ENCODE measurements at places on chromosomes 16 and 17.

DNA sequence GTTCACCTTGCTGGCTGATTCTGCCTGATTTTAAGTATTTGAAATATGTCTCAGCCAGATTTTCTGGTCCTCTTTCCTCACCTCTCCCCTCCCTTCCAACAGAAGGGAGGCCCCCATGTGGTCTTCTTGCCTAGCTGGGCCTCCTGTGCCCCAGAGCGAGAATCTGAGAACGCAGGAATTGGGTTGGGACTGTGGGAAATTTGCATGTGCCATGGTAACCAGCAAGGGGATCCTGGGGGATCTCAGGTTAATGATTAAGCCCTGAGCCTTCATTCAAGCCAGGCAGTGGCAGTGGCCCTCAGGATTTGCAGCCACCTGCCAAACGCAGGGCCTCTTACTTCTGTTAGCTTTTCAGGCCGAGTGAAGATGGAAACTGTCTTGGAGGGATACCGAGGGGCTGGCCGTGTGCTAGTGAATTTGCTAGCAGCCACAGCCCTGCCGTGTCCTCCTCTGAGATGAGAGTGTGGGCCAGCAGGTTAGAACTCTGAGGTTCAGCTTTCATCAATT, 40.2 kb downstream of the KSR1 start:
- DNase-seq, result no peak

DNA sequence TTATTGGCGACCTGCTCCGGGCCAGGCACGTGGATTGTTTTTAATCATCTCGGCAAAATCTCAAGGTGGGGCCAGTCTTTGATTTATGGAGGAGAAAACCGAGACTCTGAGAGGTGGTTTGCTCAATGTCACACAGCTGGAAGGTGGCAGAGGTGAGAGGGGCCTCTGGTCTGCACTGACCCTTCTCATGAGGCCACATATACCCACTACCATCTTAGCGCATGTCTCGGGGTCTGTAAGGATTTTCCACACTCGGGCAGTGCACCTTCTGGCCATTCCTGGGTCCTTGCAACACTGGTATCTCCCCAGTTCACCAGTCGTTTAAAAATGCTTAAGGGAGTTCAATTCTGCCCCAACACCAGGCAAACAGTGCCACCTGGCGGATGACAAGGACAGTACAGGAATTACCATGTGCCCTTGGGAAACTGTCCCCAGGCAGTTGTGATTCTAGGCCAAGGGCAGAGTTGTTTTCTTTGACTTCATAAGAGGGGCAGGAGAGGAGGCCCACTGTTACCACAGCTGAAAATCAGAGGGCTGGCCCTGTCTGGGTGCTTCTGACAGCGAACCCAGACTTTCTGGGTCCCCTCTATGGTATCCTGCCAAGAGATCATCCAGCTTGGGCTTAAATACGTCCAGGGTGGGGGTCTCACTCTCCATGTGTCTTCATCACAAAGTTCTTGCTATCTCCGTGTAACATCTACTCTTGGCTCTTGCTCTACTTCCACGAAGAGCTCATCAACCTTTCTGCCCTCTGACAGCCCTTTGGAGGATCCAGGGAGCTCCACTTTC, 39.4 kb upstream of the RAI1 start:
- DNase-seq, result no peak

- DNase-seq, result no peak
Observed at GRCh38 chr16:49621241-49622083, 234.4 kb downstream of the ZNF423 start.

GRCh38 chr17:67509390-67510287, 132.6 kb downstream of the PITPNC1 start:
- DNase-seq, result no peak

GRCh38 chr16:86587487-86587886, 9.1 kb downstream of the FOXL1 start:
- DNase-seq, result no peak

DNA sequence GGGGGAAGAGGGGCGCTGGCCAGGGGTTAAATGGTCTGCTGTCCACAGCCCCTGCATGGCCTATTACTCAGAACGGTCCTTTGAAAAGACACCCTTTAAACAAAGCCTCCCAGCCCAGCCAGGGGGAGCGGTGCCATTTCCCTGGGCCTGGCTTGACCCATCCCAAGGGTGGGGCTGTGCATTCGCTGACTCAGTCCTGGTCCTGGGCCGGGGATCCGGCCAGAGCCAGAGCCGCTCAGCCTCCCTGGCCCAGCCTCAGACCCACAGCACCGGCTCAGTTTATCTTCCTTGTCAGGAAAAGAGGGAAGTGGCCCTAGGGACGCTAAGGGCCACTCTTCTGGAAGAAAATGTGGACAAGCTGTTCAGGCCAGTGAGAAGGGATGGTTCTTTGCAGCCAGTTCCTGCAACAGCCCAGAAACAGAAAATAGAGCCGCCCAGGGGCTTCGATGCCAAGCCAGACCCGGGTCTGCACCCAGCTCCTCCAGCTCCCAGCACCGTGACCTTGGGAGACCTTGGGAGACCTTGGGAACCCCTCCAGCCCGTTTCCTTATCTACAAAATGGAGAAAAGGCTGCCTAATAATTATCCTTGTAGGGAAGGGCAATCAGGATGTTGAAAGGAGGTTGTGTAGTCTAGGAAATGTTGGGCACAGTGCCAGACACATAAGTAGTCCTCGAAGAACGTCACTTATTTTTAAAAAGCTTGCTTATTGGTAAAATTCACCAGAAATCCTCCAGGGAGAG, 82.5 kb downstream of the ZDHHC7 start:
- no peak for DNase-seq

- DNase-seq, result no peak
Observed at GRCh38 chr17:53736516-53737240, 86.0 kb upstream of the KIF2B start.

- DNase-seq, result no peak
Observed at GRCh38 chr17:73378974-73379470, 67.2 kb upstream of the CDC42EP4 start.

DNA sequence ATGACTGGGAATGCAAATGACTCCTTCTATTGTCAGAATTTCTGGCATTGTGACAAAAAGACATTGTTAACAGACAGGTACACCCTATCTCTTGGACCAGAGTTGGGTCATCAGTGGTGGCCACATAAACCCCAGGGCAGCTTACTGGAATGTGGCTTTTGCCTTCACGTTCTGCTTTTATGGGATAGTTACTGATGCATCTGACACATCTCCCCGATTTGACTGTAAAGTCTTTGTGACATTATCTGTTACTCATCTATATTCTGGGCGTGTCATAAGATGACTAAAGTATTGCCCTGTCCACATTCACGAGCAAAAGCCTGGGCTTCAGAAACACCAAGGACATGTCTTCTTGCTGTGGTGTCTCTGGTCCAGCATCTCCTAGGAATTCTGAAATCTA, 18.7 kb upstream of the AQP8 start:
- no peak for DNase-seq

DNA sequence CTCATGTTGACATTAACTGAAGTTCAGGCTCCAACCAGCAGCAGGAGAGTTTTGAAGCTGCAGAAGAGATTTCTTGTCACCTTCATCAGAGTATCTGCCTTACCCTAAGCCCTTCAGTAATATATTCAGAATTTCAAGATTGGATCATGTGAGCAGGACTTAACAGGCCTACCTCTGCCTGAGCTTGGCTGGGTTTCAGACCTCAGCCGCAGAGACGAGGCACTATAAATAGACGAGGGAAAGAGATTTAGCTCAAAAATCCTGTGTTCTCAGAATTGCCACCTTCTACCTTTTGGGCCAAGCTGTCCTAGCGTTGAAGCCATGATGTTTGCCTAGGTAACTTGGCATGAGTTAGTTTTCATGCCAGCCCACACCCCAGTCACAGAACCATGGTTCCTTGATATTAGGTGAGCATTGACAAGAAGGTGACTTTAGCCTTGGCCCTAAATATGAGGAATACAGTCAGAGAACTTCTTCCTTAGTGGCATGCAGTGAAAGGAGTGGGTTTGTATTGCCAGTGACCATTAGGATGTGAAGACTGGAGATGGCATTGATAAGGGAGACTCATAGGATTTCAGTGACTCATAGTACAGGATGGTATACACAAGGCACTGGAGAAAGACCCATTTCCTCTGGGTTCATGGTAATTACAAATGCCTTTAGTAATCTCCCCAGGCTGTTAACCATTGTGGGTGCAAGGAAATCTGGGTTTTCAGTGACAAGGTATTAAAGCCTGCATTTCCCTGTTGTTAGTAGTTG, 224.3 kb downstream of the MSI2 start:
- DNase-seq, result no peak

DNA sequence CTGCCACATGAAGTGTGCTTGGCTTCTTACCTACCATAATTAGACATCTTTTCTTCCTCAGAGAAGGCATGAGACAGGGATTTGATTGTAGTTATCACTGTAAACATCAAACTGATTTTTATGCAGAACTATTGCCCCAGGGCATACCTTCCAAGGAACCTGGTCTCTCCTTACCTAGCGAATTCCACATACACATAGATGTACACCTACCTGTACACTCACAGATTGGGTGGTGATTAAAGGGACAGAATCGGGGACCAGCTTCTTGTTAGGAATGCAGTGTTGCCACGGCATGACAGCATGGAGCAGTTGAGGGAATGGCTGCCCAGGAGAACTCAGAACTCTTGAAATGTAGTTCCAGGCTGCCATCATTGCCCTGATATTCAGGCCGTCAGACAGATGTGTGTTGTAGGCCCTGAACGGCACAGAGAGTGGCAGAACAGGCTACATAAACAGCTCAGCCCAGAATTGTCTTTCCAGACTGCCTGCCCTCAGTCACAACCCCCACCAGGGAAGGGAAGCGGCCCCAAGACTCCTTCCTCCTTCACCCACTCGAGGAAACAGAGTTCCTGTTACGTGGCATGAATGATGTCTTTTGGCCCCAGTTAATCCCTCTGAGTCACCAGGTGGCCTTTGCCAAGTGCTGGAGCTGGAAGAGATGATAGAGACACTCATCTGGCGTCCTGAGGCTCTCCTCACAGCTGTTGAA, 17.8 kb upstream of the NAGLU start:
- DNase-seq, result no peak

GRCh38 chr16:13441675-13442074, 478.3 kb upstream of the ERCC4 start:
- DNase-seq, result no peak

DNA sequence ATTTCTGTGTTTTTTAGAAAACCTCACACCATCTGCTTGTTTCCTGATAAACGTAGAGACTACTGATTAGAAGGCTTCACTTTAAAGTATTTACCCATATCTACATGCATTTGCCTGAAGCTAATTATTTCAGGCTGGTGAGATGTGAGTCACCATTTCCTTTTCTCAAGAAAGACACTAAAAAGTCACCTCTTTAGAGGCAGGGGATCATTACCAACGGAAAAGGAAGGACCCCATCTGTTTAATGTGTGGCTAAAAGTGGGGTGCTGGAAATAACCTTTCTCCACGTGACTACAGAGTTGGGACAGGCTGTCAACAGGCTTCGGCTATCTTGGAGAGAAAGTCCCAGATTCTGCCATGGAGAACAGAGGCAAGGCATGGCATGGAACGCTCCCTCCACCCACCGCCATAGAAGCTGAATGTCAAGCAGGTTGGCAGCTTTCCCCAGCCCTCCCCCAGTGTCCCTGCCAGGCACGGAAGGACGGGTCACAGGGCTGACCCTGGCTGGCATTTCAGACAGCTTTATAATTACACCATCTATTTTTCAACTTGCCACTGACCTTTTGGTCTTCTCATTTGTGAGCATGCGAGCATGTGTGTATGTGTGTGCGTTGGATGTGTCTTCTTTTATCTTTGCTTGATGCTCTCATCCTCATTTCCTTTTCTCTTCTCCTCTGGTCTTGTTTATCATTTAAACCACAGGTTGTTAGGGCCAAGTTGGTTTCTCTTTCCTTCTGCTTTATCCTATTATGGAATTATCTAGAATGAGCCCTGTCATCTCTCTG, 157.0 kb downstream of the CPPED1 start:
- DNase-seq, result no peak

DNA sequence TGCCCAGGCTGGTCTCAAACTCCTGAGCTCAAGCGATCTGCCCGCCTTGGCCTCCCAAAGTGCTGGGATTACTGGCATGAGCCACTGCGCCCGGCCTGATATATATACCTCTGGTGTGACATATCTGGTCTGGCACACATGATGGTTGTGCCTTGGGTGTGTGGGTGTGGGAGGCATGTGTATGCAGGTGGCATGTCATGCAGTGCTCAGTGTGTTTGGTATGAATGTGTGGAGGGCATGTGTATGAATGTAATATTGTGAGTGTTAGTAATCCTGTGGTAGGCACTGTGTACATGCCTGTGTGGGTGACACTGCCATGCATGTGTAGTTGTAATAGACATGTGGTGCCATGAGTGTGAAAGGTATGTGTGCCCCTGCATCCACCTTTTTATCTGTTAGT, 179.3 kb upstream of the GOT2 start:
- no peak for DNase-seq

- DNase-seq, result no peak
Observed at GRCh38 chr16:85374571-85374872, 238.6 kb upstream of the GSE1 start.

DNA sequence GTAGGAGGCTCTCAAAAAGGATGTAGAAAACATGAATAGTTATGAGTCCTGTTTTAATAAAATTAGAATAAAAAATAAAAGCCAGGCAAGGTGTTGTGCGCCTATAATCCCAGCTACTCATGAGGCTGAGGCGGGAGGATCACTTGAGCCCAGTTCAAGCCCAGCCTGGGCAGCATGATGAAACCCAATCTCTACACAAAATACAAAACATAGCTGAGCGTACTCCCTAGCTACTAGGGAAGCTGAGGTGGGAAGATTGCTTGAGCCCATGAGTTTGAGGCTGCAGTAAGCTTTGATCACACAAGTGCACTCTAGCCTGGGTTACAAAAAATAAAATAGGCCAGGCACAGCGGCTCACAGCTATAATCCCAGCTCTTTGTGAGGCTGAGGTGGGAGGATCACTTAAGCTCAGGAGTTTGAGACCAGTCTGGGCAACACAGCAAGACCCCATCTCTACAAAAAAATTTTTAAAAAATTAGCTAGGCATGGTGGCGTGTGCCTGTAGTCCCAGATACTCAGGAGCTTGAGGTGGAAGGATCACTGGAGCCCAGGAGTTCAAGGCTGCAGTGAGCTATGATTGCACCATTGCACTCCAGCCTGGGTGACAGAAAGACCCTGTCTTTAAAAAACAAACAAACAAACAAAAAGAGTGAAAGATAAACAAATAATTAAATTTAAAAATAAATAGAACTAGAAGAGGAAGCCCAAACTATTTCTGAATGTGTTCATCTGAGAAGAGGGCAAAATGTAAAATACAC, 17.2 kb upstream of the PRM1 start:
- DNase-seq, result no peak

DNA sequence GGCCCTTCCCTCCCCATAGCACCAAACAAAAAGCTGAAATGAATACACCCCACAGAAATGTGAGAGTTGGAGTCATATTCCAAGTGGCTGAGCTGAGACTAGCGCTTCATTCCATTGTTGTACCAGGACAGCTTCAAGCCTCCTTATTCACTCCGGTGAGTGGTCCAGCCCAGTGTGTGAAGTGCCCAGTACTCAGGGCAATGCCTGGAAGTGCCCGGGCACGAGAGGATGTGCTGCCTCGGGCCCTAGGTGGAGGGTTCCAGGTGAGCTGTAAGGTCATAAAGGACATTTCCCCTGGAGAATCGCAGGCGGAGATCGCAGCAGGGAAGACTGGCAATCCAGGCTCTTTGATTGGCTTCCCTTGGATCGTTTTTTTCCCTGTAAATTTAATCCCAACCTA, 5.4 kb upstream of the CYLD start:
- DNase-seq, result no peak
